ENCODE measurements at places on chromosomes 3 and 15.

DNA sequence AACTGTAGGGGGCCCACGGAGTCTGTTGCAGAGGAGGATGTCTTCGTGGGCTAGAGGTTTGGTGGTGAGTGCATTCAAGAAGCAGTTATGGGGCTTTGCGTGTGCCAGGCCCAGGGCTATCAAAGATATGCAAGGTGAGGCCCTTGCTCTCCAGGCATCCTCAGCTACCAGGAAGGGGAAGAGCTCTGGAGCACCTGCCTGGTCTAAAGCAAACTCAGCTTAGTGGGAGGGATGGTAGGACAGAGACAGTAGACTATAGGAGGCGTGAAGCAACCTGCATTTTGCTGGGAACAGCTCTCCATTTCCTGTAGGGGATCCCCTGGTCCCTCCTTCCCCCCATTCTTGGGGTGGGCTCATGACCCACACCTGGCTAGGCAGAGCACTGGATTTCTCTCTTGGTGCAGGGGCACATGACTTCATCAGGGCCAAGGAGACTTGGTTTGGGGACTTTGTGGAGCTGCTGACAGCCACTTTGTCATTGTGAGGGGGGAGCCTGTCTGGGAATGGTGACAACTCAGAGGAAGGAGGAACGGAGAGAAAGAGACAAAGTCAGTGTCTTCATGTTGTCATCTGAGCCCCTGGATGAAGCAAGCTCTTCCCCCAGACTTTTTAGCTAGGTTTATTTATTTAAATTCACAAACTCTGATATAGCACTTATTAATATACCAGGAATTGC, 8.6 kb upstream of the EEFSEC start:
- DNase-seq: no peak

DNA sequence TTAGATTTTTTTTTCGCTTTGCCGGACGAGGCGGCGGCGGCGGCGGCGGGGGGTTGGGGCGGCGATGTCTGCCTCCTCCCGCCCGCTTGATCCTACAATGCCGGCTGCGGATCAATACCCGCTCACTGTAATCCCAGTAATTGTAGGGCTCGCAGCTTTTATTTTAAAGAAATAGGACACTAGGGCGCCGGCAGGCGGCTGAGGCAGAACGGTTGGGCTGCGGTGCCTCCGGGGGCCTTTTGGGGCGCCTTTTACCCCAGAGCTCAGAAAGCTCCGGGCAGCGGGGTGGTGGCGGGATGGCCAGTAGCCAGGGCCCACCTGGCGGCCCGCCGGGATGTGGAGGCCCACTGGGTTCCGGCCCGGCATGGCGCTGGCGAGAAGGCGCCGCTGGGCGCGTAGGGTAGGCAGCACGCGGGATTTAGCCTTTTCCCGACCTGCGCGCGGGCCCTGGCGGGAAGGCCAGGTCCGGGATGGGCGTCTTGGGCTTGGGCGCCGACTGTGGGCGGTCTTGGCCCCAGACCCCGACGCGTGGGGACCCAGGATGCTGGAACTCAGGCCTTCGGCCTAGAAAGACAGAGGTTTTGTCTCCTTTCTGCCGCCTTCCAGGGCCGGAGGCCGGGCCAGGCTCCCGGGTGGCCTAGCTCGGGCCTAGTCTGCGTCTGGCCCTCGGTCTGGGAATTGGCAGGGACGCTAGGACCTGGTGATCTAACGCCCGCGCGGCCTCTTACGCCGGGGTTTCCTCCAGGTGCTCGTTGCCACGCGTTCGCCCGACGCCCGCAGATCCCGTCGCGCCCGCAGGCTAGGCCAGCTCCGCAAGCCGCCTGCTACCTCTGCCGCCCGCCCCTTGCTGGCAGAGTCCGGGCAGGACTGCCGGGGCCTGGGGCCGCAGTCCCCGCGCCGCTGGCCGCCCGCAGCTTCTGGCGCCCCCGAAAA, 15.5 kb upstream of the ONECUT1 start:
- DNase-seq: no peak

- no peak for DNase-seq
Observed at GRCh38 chr15:42858999-42859789, 61.4 kb downstream of the TTBK2 start.

GRCh38 chr3:70738291-70738681, 425.8 kb upstream of the MDFIC2 start:
- no peak for DNase-seq

GRCh38 chr15:35271371-35272043, 186.4 kb upstream of the NANOGP8 start:
- no peak for DNase-seq

DNA sequence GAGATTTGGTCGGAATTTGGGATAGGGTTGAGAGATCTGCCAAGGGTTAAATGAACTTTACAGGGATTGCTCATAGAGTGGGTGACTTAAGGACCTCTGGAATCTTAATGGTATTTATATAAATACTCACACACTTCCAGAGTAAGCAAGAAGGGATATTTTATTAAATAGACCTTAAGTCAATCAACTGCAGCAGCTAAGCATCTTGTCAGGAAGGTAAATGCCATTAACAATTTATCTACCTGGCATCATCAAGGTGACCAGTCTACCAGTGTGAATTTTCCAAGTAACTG, 123.9 kb downstream of the FEZF2 start:
- DNase-seq: no peak

DNA sequence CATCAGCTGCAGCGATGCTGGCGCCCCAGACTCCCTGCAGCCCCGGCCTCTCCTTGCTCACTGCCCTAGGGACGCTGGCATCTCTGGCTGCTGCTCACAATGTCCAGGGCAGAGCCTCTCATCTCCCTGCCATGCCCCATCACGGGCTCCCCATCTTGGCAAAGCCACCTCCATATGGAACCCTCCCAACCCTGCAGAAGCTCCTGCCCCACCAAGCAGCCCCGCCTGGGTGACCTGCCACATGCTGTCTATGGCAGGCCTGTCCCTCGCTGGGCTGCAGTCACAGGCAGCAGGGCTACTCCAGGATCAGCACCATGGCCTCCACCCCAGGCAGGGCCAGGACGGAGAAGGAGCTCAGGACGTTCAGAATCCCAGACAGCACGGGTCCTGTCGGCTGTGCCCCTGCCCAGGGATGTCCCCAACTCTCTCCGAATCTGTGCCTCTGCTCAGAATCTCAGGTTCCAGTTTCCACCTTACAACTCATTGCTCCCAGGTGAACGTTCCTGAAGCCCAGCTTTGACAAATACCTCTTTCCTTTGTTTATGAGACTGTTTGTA, 58.4 kb downstream of the PLXNA1 start:
- DNase-seq: no peak

GRCh38 chr3:188259191-188259590, 105.2 kb downstream of the LPP start:
- no peak for DNase-seq

GRCh38 chr3:4571690-4572334, 78.7 kb downstream of the ITPR1 start:
- no peak for DNase-seq

DNA sequence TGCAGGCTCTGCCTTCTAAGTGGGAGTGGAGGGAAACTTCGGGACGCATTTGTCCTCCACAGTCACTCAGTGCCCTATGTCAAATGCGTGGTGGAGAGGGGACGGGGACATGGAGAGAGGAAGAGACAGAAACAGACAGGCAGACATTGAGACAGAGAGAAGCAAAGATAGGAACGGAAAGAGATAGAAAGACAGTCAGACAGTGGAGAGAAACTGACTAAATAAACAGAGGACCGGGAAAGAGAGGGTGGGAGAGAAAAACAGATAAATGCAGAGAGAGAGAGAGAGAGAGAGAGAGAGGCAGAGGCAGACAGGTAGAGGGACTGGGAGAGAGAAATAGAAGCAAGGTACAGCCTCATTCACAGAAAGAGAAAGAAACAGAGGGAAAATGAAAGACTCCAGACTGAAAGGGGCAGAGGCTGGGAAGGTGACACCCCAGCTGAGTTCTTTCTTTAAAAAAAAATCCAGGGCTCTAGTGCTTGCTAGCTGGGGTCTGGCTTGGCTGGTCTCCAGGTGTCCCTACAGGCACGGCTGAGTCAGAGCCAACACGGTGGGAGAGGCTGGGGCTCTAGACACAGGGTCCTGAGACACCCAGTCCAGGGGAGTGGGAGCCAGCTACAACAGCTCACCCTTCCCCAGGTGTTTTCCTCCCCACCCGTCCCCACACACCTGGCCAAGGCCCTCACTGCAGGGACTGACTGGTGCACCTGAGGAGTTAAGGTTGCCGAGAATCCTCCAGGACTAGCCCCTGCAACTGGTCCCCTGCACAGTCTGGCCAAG, 506.1 kb upstream of the PROK2 start:
- DNase-seq: no peak

DNA sequence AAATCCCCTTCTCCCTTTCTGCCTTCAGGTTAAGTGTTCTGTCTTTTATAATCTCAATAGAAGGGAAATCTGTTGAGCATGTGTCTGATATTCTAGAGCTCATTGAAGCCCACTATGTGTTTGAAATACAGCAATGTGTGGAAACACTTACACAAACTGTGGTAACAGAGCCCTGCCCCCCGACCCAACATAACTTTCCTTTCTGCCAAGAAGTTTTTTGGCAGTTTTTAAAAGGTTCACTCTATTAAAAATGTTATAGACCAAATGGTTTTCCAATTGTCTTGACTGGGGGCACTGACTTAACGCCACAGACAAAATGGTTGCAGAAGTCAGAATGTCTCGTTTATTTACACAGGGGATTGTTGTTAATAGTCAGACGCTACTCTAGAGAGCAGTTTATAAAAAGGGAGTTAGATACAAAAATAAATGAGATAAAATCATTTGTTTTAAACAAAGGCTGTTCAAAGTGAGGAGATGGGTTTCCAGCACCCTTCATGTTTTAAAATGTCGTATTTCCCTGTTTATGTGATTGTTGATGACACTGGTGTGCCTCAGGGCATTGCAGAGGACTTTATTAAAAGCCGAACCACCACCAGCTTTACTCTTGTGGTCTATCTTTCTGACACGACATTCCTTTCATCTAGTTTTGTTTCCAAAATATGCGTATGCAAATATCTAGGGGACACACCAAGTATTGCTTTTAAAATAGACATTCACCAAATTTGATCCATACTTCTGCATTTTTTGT, 26.7 kb upstream of the GREM1 start:
- DNase-seq: no peak

DNA sequence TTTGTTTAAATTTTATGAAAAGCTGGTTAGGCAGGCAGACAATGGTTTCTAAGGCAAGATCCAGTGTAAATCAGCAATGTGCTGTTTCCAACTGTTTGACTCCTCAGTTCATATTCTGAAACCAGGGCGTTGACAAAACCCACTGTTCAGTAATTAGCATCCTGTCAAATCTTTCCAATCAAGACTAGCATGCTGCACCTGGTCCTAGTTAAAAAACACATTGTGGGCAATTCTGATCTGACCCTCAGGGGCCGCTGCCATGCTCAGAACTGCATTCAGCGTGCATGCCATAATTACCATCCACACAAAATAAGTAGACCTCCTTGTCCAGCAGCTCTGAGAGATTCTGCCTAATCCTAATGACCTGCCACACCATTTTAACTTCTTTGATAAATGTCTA, 20.9 kb upstream of the RBP1 start:
- DNase-seq: no peak

DNA sequence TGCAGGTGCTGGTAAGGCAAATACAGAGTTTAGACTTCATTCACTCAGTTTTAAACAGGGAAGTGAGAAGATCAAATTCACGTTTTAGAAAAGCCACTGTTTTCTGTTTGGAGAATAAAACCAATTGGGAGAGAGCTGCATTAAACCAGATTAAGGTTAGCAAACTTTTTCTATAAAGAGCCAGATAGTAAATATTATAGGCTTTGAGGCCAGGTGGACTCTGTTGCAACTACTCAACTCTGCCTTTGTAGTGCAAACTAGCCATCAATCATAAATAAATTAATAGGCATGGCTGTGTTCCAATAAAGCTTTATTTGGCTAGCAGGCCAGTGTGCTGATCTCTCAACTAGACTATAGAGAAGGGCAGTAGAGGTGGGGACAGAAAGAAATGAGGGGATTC, 33.5 kb downstream of the SUCLG2 start:
- DNase-seq: no peak

DNA sequence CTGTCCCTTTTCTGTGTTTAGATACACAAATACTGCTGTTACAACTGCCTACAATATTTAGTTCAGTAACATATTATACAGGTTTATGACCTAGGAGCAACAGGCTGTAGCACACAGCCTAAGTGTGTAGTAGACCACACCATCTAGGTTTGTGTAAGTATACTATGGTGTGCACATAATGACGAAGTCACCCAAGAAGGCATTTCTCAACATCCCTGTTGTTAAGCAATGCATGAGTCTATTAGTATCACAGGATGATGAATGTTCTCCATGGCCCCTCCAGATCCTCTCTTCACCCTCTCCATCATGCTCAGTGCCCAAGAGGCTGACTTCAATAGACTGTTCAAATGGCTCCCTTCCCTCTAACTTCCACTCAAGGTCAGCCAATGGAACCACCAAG, 14.6 kb upstream of the SEC62 start:
- DNase-seq: no peak

GRCh38 chr15:34514251-34514670, 69.2 kb downstream of the GOLGA8B start:
- DNase-seq: no peak

DNA sequence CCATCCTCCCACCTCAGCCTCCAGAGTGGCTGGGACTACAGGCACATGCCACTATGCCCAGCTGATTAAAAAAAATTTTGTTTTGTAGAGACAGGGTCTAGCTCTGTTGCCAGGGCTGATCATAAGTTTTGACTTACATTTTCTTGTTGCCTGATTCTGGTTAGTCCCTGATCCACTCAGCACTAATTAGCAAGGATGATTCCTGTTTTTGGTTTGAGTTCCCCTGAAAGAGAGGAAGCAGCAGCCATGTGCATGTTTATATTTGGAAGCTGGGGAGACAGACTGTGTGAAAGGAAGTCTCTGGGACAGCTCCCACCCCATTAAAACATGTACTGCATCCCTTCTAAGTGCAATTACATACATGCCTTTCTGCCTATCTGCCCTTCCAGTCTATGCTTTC, 3.6 kb upstream of the NCK1 start:
- no peak for DNase-seq

- DNase-seq: no peak
Observed at GRCh38 chr3:38545550-38545949, 49.4 kb downstream of the EXOG start.

GRCh38 chr3:46098319-46098761, 71.1 kb upstream of the XCR1 start:
- no peak for DNase-seq

GRCh38 chr15:64854526-64854925, 12.8 kb downstream of the PLEKHO2 start:
- no peak for DNase-seq

DNA sequence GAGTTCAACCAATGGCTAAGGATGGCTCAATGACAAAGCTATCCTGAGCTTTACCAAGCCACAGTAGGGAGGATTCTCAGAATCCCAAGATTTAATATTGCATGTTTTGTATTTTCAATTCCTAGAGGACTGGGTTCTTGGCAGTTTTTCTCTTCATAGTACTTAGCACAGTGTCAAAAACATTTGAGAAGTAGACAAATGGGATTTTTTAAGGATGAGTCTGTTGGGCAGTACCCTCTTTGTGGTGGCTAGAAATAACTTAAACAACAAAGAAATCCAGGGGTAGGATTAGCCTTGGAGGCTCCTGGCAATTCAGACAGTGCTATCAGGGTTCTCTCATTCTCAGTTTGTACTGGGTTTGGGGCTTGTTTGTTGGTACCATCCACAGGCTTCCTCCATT, 212.8 kb upstream of the RORA start:
- DNase-seq: no peak
